MV-4-11 (cell line): ENCODE measurements at places on chromosomes 12 and 14.

DNA sequence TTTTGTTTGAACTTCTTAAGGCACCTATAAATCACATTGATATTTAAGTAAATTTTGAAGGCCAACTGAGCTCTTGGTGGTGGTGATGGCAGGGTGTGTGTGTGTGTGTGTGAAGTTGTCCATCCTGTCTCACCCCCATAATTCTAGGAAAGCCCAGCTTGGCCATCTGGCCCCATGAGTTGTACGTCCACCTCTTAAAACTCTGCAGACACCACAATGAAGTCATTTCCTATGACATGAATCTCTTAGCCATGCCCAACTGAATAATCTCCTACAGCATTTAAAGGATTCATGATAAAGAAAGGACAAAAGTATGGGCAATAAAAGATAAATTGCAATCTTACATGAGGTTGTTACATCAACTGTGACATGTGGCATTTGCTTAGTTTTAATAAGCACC lies 123.4 kb downstream of the TTC7B start:
- no peak for DNase-seq

GRCh38 chr12:9643266-9643660 lies 26.2 kb upstream of the CLEC2D start:
- DNase-seq: no peak

GRCh38 chr12:113014565-113014964 lies 36.2 kb downstream of the OAS2 start:
- DNase-seq: no peak

DNA sequence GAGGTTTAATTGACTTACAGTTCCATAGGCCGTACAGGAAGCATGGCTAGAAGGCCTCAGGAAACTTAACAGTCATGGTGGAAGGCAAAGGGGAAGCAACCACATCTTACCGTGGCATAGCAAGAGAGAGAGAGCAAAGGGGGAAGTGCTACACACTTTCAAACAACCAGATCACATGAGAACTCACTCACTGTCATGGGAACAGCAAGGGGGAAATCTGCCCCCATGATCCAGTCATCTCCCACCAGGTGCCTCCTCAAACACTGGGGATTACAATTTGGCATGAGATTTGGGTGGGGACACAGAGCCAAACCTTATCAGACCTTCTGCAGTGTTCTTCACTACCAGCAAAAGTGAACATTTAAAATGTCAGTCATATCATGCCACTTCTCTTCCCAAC lies 58.9 kb downstream of the USP15 start:
- DNase-seq: peak; percentile 81
